Germinal center (tissue), 1 donor: ENCODE measurements at places on chromosomes 1 and 21.

DNA sequence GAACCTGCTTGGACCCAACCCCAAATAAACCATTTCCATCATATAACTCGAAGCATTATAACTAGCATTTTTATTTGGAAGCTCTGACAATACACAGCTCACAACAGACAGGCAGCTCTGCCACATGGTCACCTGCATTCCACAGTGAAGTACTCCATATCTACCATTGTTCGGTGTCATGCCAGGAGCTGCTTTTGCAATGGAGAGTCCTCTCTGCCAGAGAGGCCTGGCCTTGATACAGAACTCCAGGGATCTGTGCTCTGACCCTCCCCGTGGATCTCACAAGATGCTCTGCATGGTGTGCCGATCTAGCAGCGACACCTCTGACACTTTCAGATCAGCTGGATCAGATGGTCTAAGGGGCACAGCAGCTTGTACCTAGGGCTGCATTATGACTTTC is 109.6 kb downstream of the SYF2 start:
- no peak for DNase-seq

- DNase-seq, result peak; percentile 78
Measured at GRCh38 chr1:206583707-206584648, 28.3 kb downstream of the EIF2D start.

- no peak for DNase-seq
Measured at GRCh38 chr1:8706995-8707396, 110.4 kb downstream of the RERE start.

GRCh38 chr1:3013371-3014049 is 7.8 kb upstream of the ACTRT2 start:
- DNase-seq, result no peak

DNA sequence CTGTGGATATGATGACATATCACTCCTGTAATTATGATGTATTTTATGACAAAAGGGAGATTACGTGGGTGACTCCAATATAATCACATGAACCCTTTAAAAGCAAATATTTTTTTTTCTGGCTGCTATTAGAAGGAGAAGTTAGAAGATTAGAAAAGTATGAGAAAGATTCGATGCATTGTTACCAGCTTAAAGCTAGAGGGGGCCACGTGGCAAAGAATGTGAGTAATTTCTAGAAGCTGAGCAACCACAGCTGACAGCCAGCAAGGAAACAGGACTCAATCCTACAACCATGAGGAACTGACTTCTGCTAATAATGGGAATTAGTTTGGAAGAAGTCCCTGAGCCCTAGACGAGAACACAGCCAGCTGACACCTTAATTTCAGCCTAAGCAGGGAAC is 56.3 kb upstream of the C1orf87 start:
- DNase-seq, result no peak

DNA sequence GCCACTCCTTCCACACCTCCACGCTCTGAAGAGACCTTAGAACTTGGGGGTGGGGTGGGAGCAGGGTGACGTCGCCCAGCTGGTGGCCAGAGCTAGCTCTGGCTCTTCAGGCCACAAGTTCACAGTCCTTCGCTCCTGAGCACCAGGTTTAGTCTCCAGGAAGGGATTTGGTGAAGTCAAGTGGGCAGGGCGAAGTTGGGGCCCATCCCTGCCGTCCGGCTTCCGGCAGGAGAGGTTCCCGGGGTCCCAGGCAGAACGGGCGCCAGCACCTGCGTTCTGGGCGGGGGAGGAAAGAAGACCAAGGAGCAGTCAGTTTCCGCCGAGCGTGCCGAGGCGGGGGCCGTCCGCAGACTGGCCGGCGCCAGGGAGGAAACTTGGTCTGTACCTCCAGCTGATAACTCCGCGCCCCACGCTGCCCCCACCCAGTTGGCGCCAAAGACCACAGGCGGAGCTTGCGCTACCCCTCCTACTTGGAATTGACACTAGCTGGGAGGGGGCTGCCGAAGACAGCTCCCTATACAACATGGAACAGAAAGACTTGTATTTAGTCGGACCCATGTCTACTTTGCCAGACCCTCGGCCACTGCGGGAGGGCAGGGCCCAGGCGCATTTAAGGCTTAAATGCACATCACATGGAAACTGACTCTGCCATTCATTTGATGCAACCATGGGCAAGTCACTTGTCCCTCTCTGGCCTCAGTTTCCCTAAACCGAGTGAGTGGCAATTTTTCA is 995 bp downstream of the ID3 start:
- DNase-seq, result no peak

- peak; percentile 45 for DNase-seq
Measured at GRCh38 chr1:31373056-31373896, at the start of gene FABP3. TSS of gene FABP3 (minus strand) at chr1:31373076. CDS start at chr1:31373014, 62 bp downstream.

GRCh38 chr1:45621501-45621836 is 2.4 kb downstream of the CCDC17 start:
- no peak for DNase-seq

- no peak for DNase-seq
Measured at GRCh38 chr1:115505148-115505571, 136.6 kb upstream of the VANGL1 start.

DNA sequence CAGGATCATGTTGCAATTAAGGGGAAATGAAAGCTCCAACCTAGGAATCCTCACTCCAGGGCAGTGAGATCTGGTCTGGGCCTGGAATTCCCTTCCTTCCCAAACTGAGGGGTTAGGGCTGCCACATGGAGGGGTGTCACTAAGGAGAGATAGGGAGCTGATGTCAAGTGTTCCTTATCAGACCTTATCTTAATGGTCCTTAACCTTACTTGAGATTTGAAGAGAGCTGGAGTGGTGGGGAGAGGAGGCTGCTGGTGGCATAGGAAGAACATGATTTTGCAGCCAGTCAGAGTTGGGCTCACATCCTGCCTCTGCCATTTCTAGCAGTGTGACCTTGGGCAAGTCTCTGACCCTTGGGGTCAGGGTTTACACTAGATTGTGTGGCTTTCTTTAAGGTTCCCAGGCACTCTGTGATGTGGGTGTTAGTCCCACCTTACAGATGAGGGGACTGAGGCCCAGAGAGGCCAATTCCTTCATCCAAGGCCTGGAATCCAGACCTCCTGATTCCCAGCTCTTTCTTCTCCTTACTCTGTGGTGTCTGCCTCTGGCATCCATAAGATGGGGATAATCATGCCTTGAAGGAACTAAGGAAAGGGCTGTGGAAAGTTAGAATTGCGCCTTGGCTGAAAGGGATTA is 56.3 kb upstream of the SYNC start:
- no peak for DNase-seq

- no peak for DNase-seq
Measured at GRCh38 chr1:226602186-226603021, 53.8 kb downstream of the STUM start.

DNA sequence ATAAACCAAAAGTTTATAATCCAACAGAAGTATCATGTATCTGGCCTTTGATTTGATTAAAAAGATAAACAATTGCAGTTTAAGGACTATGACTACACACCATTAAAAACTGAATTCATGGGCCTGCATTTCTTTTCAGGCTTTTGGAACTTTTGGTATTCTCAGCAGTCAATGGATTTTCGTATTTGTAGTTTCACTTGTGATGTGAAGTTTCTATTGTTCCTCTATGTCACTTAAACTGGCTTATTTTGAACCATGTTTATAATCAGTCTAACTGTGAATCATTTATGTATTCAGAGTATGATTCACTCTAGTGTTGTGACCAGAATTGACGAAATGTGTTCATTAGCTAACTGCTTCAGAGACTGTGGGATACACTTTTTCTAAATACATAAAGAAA is 132.9 kb downstream of the COQ8A start:
- DNase-seq, result no peak

GRCh38 chr1:201982082-201982622 is 296 bp upstream of the RNPEP start:
- peak; percentile 85 for DNase-seq

DNA sequence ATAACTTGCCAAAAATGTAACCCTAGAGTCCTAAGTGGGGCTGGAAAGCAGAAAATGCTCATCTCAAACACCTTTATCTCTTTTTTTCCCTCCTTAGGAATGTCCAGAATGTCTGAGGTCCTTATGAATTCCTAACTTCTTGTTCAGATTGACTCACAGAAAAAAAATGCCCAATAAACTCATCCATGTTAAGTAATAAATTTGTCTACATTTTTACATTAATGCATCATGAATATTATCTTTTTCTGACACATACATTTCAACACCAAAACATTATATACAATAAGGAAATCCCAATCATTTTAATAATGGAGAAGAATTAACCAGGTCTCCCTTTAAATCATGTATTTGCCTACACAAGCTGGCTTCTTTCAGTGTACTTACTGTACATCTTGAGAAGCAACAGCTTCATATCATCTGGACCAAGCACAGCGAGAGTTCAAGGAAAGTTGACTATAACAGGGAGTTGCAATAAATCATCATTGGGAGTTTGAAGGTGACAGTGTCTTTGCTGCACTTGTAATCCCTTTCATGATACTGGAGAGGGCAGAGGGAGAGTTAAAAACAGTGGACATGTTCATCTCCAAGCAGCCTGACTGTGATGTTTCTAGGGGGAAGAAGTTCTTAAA is 565.2 kb downstream of the LTN1 start:
- no peak for DNase-seq

DNA sequence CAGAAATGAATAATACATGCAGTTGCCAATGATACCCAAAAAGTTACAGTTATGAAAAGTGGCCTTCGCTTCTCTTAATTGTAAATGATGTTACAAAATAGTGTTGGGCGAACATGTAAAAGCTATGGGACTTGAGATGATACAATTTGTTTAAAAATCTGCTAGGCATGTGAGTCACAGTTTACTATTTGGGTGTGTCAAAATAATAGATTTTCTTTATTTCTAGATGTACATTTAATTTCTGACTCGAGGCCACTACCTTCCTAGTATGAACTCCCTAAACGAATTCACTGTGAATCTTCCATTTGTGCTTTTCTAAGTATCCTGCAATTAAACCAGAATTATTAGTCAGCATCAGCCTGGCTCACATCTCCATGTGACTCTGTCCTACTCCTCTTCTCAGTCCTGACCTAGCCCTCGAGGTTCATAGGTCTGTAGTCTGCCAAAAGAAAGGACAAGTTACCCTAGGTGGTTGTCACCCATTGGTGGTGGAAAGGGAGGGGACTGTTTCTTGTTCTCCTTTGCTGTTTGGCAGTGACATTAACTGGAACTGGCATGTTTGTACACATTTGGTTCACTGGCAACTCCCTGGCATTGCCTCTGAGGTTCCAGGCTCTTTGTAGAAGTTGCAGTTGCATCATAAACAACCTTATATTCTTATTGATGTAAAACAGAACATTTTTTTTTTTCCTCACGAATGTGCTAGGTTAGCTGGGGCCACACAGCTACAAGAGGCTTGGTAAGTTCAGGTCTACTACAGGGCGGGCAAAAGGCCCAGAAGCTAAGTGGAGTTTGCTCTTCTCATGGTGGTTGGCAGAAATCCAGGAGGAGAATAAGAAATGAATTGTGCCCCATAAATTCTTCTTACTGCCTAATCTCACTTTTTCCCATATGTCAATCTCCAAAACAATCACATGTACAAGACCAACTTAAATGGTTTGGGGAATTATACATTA is 746.5 kb upstream of the ADAMTS5 start:
- DNase-seq, result no peak

DNA sequence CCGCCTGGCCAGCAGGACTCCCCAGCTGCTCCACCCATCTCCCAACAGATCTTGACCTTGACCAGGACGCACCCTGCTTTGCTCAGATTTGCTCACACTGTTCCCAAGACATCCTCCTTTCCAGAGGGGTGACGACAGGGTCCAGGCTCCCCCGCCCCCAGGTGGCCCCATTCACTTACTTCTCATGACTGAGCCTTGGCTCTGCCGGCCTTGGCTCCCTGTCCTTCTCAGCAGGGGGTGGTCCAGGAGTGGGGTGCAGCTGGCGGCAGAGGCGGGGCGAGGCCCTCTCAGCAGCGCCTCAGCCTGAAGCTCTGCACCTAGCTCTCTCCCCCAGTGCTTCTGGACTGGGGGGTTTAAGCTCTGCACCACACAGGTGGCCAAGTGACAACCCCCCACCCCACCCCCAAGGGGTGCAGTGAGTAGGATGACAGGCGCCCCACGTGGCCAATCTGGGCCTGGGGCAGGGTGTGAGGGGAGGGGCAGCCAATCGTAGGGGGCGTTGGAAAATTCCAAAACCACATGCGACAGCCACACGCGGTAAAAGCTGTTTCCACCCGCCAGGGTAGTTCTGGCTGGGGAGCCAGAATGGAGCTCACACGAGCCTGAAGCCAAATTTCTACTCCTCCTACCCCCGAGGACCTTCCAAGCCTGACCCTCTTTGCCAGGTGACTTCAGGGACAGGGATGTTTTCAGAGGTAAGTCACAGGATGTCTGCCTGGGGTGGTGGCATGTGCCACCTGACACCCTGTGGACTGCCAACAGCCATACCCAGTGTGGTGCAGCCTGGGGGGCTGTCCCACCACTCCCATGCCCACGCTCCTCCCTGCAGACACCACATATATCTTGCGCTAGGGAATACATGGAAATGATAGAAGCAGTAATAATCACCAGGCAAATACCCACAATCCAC is 5.6 kb downstream of the RORC start:
- no peak for DNase-seq

- DNase-seq, result no peak
Measured at GRCh38 chr1:161740921-161741320, 8.7 kb upstream of the DUSP12 start.

GRCh38 chr1:67612788-67613241 is 72.2 kb upstream of the GADD45A start:
- no peak for DNase-seq

GRCh38 chr21:29730281-29730680 is 209.5 kb downstream of the GRIK1 start:
- DNase-seq, result no peak

GRCh38 chr1:100036718-100037655 is 67.2 kb downstream of the SLC35A3 start:
- no peak for DNase-seq

- peak; percentile 11 for DNase-seq
Measured at GRCh38 chr1:203673550-203674411, 47.1 kb downstream of the ATP2B4 start.

DNA sequence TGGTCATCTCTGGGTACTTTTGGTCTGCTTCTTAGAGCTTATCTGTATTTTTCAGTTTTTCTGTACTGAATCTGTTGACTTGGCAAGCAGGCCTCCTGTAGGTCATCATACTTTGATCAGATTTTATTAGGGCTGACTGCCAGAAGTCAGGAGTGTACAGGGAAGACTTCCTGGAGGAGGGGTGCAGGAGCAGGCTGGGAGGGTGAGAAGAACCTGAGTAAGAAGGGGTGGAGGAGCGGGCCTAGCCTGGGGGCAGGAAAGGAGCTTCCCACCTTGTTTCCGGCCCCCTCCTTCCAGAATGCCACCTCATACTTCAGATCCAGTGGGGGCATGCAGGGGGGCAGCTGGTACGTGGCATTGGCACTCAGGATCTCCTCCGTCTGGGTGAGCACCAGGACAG is 18.3 kb upstream of the IL22RA1 start:
- DNase-seq, result no peak

DNA sequence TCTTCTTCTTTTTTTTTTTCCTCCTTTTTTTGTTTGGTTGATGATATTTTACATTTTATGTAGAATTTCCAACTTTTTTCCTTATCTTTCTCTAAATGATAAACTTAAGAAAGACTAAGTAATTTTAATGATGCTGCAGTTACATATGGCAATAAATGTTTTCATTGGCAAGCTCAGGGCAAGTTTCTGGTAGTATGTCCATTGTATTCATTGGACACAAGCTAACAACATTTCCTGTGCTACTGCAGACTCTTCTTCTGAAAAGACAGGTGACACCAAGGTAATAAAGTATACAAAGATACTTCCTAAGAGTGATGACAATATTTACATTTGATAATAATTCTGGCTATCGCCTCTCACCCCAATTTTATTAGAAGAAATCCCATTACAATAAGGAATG is 219.2 kb upstream of the NFIA start:
- no peak for DNase-seq
